GM19239 (cell line): ENCODE measurements at places on chromosomes 13 and 19.
A peak's percentile ranks its signal among the peaks of the same experiment; 100 is the strongest.

GRCh38 chr19:40799558-40800338, 757 bp downstream of the EGLN2 start:
- DNase-seq: peak; percentile 43

DNA sequence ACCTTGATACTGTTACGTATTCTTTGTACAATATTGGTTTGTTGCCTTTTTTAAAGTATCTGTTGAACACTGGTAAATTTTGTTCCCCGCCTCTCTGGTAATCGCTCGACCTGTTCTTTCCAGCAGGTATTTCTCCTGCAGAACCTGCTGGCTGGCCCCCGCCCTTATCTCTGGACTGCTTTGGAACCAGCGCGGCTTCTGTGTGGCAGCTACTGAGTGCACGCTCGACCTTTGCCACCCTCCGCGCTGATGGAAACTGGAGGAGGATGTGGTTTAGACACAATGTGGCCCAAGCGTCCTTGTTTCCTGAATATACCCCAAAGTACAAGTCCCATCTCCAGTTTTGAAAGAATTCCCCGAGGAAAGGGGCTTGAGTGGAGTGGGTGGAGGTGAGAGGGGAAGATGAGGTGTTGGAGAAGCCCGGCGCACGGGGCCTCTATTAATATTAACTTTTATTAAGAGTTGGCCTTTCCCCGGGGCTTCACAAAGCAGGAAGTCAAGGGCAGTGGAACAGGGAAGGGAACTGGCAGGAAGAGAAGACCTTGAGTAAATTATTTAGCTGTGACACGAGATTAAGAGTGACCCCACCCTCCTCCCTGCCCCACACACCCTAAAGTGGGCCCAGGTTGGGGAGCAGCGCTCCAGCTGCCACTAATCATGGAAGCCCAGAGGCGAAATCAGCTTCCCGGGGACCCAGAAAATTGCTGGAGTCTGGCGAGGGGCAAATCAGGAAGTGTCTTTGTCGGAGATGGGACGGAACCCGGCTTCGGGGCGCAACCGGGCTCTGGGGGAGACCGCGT, 16.0 kb downstream of the CDX2 start:
- peak; percentile 6 for DNase-seq

DNA sequence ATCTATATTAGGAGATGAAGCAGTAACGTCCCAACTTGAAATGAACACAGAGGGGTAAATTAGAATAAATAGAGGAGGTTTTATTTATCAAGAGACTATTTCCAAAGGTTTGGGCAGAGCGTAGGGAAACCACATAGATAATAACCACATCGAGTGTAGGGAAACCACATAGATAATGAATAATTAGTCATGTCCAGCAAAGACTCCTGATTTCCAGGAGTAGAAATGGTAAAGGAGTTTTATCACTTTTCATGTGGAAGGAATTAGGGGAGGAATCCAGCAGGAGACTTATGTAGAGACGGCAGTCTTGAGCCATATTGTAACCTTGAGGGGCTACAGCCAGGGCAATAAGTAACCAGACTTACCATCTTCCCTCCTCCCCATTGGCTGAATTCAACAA, 136.3 kb upstream of the CSNK1A1L start:
- no peak for DNase-seq

DNA sequence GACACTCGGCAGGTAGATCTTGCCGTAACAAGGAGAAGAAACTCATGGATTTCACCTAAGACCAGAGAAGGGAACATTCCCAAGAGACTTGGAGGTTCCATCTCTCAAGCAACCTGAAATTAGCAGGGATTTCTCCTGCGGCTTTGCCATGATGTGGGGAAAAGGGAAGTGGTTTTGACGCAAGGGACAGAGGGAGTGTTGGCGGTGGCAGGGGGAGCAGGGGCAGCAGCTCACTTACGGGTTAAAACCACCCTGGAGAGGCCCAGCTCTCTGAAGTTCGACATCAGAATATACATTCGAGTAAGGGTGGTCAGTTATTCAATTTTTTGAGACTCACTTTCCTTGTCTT, 76.1 kb upstream of the POMP start:
- no peak for DNase-seq

DNA sequence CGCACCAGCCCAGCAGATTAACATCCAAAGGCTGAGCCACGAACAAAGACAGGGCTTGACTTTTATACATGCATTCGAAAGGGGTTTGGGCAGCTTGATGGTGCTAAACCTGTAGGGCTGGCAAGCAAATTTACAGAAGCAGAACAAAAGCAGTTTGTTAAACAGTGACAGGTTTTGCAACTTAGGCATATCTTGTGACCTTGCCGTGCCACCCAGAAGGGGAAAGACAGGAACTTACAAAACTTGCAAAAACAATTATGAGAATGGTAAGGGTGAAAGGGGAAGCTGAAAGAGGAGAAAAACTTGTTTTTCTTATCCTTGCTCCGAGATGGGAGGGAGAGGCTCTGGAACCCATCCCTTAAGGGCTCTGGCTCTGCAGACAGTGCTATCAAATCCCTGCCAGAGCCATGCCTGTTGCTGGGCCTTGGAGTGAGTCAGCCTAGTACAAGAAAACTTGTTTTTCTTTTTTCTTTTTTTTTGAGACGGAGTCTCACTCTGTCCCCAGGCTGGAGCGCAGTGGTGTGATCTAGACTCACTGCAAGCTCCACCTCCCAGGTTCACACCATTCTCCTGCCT, 1325.2 kb upstream of the PRR20A start:
- no peak for DNase-seq

DNA sequence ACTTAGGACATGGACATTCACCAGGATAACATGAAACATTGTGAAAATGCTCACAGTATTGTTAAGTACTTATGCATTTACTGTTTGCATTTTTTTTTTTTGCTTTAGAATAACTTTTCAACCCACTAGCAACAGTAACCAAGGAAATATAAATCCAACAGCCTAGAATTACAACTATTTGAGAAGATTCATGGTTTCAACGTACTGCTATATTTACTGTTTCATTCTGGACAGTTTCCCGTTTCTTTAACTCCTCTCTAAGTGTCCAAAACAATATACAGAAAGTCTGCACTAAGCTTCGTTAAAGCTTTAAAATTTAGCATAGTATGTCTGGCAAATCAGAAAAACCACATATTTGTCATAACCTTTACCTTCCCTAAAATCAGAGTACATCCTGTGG, 2.7 kb downstream of the SMAD9 start:
- no peak for DNase-seq

- DNase-seq: no peak
These were observed 51.9 kb upstream of the C1QTNF9 start for GRCh38 chr13:24257497-24257896.

GRCh38 chr13:50951366-50951765, 41.8 kb downstream of the RNASEH2B start:
- DNase-seq: no peak

DNA sequence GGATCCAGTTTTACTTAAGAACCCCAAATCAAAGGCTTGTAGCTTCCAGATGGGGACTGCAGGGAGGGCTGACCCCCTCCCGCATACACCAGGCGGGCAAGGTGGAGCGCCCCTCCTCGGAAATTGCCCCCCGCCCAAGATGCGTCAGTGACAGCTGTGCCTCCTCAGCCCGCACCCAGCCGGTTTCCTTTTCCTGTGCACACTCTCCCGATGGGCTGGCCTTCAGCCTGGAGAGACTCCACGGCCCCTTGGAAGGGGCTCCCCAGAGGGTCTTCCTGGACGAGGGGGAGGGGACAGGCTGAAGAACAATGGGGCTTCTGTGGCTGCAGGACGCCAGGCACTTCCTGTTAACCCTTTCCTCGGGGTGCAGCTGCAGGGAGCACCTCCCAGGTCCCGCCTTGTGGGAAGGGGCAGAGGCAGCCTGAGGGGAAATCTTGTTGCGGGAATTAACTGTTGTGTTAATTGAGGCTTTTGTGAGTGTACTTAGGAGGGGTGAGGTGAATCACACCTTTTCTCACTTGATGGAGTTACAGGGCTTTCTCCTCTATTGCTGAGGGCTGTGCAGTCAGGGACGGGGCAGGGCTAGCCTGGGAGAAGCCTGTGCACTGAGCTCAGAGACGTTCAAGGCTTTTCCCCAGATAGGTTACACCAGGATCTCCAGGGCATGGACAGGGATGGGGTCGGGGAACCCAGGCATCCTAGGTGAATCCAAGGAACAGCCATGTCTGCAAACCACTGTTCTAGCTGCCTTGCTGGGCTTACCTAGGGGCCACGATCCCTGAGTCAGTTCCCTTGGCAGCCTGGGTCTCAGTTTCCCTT, 14.3 kb downstream of the IER2 start:
- DNase-seq: no peak

DNA sequence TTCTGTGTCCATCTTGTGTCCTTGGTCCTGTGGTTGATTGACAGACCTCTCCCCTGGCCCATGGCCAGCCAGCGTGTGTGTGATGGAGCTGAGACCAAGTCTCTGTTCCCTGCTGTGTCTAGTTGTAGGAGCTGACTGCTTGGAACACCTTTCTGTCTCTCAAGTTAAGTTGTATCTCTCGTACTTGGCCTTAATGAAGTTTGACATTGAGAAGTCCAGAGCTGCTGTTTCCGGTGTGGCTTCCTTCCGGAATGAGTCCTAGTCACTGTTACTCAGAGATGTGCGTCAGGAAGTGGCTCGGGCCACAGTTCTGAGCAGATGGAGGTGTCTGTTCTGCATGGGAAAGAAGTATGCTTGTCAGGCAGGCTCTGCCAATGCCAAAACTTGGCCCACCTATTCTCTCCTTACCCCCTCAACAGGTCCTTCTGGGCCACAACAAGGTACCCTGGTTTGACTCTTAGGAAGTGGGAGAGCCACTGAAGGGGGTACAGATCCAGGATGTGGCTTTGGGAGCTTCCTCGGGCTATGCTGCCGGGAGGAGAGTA, 54.3 kb downstream of the GATAD2A start:
- DNase-seq: peak; percentile 55

GRCh38 chr13:58587183-58587582, 955.6 kb downstream of the PCDH17 start:
- DNase-seq: no peak

DNA sequence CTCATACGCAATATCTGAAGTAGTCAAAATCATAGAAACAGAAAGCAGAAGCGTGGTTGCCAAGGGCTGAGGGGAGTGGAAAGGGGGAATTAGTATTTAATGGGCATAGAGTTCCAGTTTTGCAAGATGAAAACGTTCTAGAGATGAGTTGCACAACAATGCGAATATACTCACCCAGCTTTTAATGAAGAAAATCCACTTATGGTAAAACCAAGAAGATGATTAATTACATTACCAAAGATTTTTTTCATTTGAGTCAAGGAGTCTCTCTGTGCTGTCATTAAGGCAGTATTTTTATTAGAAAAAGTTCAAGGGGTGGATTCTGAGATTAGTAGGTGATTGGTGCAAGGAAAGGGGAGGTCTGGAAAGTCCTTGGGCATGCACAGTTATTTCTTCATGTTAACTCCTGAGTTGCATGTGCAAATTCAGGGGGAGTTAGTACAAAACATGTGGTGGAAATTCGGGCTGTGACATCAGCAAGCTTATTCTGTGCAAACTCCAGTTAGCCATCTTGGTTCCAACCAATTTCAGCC, 6.9 kb upstream of the CBY2 start:
- no peak for DNase-seq

- no peak for DNase-seq
These were observed 147.2 kb upstream of the VSTM2B start for GRCh38 chr19:29378543-29379080.

- no peak for DNase-seq
These were observed 2.1 kb downstream of the CSNK1G2 start for GRCh38 chr19:1942934-1943555.

DNA sequence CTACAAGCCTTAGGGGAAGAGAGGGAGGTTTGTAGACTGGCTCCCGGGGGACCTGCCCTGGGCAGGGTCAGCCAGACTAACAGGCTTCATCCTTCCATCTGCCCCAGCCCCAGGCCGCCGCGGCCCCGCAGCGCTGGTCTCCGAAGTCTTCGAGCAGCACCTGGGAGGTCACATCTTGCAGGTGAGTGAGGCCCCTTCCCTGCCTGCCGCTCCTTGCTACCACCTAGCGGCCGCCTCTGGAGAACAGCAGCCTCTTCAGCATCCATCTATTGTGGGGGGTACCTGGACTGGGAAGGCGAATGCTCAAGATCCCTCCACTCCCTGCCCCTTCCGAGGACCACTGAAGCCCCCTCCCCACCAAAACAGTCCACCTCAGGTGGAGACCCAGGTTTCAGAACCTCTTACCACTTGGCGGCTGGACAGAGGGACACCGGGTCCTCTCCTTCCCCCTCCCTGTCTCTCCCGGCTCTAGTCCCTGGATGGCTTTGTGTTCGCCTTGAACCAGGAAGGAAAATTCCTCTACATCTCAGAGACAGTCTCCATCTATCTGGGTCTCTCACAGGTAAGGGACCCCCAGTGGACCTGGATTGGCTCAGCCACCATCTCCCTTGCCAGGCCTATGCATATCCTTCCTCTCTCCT, 12.7 kb downstream of the NPAS1 start:
- DNase-seq: peak; percentile 75

- no peak for DNase-seq
These were observed 7.6 kb downstream of the ALOX5AP start for GRCh38 chr13:30742901-30743300.

- no peak for DNase-seq
These were observed 150.0 kb downstream of the RAP2A start for GRCh38 chr13:97583907-97584497.

- no peak for DNase-seq
These were observed 133.9 kb downstream of the DCT start for GRCh38 chr13:94345374-94346195.

- no peak for DNase-seq
These were observed 46.6 kb upstream of the FAM124A start for GRCh38 chr13:51175639-51176038.

GRCh38 chr19:54282686-54283470, 2.0 kb upstream of the LILRB2 start:
- DNase-seq: no peak

DNA sequence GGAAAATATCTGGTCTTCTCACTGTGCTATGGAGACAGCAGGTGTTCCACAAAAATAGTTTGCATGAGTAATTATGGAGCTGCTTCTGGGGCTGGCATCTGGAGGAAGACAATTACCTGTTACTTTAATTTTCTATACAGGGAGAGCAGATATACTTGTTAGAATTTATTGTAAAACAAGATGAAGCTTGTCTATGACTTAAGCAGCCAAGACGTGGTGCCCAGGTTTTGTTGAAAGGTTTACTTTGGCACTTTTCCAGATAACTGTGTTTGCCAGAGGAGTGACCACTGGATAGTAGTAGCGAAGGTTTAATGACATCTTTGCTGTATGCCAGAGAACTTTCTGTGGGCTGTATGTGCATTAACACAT, 134.5 kb upstream of the KL start:
- DNase-seq: no peak

DNA sequence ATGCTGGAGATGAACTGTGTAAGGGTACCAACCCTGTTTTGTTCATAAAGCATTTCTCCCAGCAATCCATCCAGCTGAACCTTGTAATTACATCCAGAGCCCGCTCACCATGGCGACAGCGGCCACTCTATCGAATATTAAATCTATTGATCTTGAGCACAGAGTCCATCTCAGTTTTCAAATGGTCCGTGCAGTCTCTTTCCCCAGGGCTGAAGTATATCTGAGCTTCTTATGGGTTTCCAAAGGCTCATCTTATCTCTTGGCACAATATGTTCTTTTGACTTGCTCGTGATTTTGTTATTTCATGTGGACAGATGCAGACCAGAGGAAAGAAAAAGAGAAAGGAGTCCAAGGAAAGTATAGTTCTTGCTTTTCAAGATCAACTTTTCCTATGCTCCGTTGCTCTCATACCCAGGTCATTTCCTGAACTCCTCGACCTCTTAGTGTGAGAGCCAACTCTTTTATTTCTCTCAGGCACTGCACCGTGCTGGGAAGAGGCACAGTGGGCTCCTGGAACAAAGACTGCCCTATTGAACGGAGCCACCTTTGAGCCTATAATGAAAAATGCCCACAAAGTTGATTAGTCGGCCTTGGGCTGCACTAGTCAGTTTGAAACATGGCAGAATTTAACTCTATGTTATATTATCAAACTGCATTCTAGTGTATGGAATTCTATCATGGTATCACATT, 66.7 kb downstream of the RFC3 start:
- DNase-seq: no peak
